ENCODE measurements at places on chromosomes 2 and 18.

DNA sequence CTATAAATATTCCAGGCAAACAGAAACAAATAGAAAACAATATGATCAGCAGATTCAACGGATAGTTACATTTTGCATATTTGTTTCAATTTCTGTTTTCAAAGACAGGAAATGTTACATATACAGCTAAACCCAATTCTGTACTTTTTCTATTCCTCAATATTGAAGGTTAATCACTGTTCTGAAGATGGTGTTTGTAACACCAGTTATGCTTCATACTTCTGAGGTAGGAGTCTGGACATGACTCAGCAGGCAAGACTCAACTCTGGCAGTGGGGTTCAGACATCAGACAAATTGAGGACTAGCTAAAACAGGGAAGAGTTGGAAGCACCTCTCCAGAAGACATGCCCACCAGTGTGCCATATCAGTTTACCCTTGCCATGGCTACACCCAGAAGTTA, 16.6 kb downstream of the SERPINB13 start:
- no peak for DNase-seq

DNA sequence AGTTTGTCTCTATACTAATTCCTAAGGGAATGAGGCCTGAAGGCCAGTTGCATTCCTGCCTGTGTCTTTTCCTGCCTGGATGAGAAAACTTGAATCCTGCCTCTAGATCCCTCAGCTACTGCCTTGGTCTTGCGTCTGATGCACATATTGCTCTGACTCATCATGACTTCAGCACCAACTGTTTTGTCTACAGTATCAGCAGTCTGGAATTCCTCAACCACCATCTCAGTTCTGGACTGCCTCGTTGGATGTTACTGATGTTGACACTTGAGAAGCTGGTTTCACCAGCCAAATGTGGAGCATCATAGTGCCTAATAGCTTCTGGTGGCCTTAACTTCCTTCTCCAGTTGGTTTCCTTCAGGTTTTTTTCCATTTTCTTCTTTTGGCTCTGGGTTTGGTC, 211.0 kb downstream of the CTNNA2 start:
- no peak for DNase-seq

- no peak for DNase-seq
Observed at GRCh38 chr2:158624961-158625360, 168.2 kb downstream of the PKP4 start.

GRCh38 chr18:41966943-41967342, 11.9 kb downstream of the PIK3C3 start:
- no peak for DNase-seq
